ENCODE measurements at places on chromosomes 16 and 17. TPM values are rescaled to one million over a fixed set of nuclear protein-coding genes. Genes with fewer than 3 reads are reported as not detected.

GRCh38 chr16:73010150-73010676, 37.7 kb downstream of the ZFHX3 start:
- DNase-seq: no peak

GRCh38 chr16:17101646-17102045, 369.1 kb downstream of the XYLT1 start:
- DNase-seq: no peak

DNA sequence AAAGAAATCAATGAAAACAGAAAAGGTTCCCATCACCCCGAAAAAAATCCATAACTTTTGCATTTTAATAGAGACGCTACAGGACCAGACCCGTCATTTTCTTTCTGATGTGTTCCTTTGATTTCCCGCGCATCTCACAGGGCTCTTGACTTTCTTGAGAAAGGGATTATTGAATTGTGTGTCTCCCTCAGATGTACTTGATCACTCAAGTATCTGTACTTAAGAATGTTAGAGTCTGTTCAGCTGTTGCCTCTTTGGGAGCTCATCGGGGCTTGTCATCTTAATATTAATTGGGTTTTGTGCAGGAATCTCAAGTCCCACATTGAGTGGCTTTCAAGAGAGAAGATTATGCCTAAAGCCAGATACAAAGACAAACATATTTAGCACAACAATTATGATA, 606.4 kb upstream of the SALL1 start:
- no peak for DNase-seq

DNA sequence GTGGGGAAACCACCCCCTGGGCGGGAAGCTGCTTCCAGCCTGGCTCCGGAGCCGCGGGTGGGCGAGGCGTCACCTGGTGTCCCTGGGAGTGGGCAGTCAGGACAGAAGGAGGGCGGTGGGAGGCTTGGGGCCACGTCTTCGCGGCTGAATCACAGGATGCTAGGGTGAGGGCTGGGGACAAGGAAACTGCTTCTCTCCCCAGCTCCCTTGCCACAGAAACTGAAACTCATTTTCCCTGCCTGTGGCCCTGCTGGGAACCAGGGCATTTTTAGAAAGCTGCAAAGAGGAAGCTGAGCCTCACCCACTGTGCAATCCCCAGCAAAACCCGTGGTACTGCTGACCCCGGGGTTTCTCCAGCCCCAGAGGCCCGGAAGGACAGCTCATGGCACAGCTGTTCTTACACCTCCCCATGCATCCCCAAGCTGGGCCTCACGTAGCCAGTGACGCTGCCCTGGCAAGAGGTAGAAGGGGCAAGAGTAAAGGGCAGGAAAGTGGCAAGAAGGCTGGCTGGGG, 8.2 kb downstream of the RHBDF2 start:
- DNase-seq: no peak

Gene KRTAP1-5
- polyA plus RNA-seq: not detected

DNA sequence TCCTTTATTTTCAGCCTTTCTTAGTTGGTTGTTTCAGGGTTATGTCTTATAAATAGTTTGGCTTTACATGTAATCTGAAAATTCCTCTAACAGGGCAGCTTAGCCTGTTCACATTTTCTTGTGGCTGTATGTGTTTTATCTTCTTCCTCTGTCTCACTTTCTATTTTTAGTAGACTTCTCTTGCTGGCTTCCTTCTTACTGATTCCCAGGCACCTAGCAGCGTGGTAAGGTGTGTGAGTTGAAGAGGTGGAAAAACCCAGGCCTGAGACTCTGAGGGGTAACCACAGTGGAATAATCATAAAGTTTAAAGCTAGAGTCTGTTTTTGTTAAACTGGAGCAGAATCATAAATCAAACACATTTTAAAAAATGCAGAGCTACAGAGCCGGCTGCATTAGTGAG, 190.9 kb downstream of the LGALS9B start:
- DNase-seq: no peak

DNA sequence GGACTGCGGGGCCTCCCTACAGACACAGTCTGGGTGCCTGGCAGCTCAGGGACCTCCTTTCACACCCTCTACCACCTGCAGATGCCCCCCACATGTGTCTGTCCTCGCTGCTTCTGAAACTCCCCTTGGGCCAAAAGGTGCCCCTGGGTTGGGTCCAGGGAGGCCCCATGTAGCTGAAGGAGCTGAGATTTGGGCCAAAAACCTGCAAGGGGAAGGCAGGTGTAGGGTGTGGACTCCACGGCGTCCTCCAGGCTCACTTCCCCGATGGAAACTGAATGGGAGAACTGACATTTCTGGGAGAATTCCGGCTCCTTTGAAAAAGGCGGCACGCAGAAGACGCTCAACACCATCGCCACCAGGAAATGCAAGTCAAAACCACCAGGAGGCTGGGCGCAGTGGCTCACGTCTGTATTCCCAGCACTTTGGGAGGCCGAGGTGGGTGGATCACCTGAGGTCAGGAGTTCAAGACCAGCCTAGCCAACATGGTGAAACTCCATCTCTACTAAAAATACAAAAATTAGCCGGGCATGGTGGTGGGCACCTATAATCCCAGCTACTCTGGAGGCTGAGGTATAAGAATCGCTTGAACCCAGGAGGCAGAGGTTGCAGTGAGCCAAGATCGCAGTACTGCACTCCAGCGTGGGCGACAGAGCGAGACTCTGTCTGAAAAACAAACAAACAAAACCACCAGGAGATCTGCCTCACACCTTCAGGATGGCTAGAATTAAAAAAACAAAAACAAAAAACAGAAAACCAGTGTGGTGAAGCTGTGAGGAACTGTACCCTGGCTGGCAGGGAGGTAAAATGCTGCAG, 13.2 kb upstream of the BAIAP2 start:
- DNase-seq: no peak

Gene KIFC3
- 86.5 TPM for polyA plus RNA-seq

Gene NPIPA8
- 58.6 TPM for polyA plus RNA-seq

Gene SLFN14
- 0.08 TPM for polyA plus RNA-seq

DNA sequence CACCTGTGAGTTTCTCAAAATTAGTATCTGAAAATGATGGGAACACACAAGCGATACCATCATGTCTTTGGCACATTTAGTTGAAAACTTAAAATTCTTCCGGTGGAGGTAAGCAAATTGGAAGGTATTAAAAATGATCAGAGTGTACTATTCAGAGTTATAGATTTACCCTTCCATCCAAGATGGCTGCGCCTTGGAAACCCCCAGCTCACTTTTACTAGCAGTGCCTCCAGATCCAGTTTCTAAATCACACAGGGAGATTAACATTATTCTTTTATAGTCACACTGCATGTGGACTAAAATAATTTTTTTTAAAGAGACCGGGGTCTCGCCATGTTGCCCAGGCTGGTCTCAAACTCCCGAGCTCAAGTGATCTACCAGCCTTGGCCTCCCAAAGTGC, 15.0 kb downstream of the PITPNC1 start:
- no peak for DNase-seq
